Activated naive CD8-positive, alpha-beta T cell treated with anti-CD3 and anti-CD28 coated beads, Interleukin-2, amount 50 U/mL, for 16 hours (primary cell): ENCODE measurements at places on chromosomes 13 and 19.

GRCh38 chr13:102400675-102401145 is 1.1 kb downstream of the FGF14 start:
- DNase-seq = no peak

DNA sequence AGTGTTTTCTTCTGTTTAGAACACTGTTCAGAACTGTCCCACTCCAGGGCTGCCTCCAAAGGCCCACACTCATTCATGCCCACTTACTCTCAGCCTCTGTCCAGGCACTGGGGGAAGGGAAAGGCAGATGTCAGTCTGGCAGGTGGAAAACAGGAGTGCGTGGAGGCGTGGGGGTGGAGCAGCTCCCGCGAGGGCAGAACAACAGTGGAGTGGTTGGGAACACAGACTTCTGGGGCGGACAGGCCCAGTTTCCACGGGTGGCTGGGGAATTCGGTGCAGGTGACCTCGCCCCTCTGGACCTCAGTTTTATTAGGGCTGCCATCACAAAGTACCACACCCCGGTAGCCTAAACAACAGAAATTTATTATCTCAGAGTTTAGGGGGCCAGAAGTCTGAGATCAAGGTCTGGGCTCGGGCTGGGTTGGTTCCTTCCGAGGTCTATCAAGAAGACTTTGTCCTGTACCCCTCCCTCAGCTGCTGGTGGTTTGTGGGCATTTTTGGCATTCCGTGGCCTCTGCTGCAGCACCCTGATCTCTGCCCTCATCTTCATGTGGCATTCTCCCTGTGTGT is 59.7 kb downstream of the SIPA1L3 start:
- DNase-seq = no peak

DNA sequence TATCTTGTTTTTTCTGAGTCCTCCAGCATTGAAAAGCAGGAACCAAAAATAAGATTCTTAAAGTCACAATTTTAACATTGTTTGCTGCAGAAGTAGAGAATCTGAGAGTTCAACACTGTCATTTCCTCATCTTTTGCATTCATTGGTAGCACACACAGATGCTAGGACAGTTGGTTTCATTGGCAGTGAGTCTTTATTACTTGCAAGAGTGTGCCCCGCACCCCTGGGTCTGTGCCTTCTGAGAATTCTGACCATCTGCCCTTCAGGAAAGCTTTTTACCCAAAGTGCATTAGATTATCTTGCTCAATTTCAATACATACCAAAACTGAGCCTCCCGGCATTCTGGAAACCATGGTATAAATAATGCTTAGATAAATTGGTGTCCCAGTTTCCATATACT is 247.7 kb upstream of the SLITRK1 start:
- no peak for DNase-seq

GRCh38 chr19:13993590-13994300 is 12.4 kb downstream of the RFX1 start:
- no peak for DNase-seq

DNA sequence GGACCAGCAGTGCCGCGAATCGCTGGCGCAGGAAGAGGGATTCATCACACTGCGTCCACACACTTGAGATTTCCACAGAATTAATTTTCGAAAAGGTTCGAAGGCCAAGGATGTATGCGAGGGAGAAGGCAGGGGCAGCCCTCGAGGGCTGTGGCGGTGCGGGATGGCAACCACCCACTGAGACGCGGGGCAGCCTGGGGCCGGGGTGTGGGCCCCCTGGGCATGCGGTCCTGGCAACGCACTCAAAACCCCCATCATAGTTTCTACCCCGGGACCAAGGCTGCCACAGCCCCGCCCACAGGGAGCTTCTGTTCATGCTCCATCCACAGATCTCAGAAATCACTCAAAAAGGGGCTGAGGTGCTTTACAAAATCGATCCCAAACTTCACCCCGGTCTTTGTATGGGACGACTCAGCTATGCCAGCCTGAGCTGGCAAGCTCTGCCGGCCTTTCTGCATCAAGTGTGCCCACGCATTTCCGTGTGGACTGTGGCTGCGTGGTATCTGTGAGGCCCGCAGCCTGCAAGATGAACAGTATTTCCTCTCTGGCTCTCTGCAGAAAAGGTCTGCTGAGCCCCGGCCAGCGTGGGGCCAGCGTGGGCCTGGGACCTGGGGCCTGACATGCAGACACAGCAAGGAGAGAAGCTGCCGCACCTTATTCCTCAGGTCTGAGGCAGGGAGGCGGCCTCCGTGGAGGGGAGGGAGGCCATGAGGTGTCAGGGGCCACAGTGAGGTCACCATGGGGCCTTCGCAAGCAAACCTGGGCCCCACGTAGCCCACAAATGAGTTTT is 19.2 kb downstream of the ZNF787 start:
- no peak for DNase-seq

DNA sequence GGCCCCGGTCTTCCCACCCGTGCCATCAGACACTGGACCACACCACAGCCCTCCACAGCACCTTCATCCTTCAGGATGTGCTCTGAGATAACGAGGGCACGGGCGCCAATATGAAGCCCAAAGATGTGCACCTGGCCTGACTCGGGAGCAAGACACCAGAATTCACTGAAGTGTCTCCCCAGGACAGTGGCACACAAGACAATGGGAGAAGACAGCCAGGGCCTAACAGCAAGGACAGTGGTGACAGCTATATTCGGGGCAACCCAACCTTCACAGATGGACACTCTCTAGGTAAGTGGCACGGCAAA is 7.2 kb downstream of the DDX39A start:
- no peak for DNase-seq

GRCh38 chr13:75147946-75148345 is 334.0 kb downstream of the TBC1D4 start:
- no peak for DNase-seq

GRCh38 chr19:13892870-13893269 is 13.0 kb downstream of the BRME1 start:
- no peak for DNase-seq
